ENCODE measurements at places on chromosomes 1 and 21. TPM values are rescaled to one million over a fixed set of nuclear protein-coding genes. Genes with fewer than 3 reads are reported as not detected.
A peak's percentile ranks its signal among the peaks of the same experiment; 100 is the strongest.

NPPB gene
- not detected for polyA plus RNA-seq

ATP1A2 gene
- 15.2 TPM for polyA plus RNA-seq

CD48 gene
- polyA plus RNA-seq, result 5.8 TPM

DNA sequence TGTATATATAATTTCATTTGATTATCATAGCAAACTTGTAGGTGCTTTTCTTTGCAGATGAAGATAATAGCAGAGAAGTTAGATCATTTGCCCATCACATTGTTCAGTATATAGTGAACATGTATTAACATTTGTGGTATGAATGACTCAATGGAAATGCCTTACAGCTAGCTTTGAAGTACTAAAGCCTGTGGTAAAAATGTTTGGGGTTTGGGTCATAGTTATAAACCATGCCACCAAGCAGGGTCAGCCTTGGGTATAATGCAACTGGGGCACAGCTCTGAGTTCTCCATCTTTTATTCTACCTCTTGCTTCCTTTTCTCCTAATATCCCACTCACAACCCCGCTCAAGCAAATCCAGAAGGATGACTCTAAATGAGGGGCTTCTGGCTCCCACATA lies 141.6 kb downstream of the KCNT2 start:
- no peak for DNase-seq

DNA sequence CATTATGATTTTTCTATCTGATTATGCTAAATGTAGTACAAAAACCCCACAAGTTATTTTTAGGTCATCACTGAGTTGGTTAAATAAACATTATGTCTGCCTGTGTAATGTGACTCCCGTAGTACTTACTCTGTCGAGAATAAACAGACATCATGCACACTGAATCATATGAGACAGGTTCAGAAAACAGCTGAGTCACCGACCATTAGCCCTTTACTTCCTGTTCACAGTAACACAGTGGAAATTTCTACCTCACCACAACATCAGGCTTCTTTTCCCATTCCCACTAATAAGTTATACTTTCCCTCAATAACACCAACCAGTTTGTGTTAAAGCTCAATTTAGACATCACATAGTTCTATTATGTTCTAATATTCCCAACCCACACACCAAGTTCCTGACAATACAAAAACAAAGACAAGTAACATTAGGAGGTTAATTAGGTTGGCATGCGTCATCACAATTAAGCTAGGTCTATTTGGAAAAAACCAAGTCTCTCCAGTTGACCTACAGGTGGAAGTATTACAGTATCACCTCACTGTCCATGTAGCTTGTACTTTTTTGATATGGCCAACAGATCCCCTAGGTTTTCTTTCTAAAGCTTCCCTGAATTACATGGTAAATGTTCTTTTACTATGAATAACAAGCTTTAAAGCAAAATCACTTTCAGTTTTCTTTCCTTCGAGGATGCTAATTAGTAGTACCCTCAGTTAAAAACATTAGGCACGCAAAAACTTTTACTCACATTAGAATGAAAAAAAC lies 154.2 kb downstream of the EIF4G3 start:
- DNase-seq, result peak; percentile 59

- no peak for DNase-seq
Measured at GRCh38 chr1:26278303-26278702, 1.6 kb upstream of the SH3BGRL3 start.

BEND5 gene
- 28.3 TPM for polyA plus RNA-seq

DNA sequence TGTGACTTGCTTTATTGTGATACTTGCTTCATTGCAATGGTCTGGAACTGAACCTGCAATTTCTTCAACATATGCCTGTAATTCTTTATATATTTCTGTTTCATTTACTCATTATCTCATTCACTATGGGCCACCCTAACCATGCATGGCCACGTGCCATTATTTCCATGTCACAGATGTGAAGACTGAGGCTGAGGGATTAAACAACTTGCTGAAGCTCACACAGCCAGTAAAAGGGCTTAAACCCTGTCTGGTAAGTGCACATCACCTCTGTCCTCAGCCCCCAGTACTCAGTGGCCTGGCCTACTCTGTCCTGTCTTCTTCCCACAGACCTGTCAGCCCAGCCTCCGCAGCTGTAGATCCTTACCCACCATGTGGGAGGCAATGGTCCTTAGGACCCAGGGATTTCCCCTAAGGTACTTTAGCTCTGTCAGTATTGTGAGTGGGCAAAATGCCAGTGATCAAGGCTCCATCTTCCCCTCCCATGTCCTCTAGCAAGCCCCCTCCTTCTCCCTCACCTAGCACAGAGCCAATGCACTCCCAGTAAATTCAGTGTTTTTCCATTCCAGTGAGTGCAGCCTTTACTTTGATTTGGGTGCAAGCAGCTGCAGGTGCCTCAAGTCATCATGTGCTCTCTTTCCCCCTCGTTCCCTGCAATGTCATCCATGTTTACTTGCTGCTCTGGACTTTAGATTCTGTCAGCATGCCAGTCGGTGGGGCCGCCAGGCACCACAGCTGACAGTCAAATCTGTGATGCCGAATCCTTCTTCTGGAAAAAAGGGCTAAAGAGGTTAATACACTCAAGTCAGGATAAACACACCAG lies 228.2 kb upstream of the PROX1 start:
- DNase-seq, result no peak

GRCh38 chr21:45959779-45960390 lies 21.7 kb upstream of the COL6A1 start:
- DNase-seq, result no peak

UTS2 gene
- 0.10 TPM for polyA plus RNA-seq

DNA sequence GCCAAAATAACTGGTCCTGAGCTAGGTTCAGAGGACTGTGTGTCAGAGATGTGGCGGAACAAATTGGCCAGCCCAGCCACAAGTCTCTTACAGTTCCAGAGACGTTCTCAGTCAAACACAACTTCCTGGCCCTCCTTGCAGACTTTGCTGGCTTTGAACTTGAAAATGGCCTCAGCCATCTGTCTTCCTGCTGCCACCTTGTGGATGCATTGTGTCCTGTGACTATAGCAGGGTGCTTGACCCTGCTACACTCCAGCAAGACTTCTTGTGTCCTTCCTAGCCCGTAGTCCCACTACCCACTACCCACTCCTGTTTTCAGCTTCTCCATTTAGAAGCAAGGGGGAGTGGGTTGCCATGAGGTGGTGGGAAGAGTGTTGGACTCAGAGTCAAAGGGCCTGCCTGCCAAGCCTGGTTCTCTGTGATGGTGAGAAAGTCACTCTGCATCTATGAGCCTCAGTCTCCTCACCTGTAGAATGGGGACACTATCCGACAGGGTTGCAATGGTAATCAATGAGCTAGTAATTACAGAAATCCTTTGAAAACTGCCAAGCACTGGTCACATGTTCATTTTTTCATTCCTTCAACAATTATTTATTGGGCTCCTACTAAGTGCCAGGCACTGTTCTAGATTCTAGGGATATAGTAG lies 109.9 kb downstream of the IGSF21 start:
- DNase-seq, result no peak

PLPP3 gene
- 129 TPM for polyA plus RNA-seq

GRCh38 chr1:73635021-73635420 lies 563.0 kb downstream of the LRRIQ3 start:
- no peak for DNase-seq

GRCh38 chr1:205270764-205271163 lies 43.0 kb downstream of the TMCC2 start:
- DNase-seq, result no peak

KANK4 gene
- 10.4 TPM for polyA plus RNA-seq

DNA sequence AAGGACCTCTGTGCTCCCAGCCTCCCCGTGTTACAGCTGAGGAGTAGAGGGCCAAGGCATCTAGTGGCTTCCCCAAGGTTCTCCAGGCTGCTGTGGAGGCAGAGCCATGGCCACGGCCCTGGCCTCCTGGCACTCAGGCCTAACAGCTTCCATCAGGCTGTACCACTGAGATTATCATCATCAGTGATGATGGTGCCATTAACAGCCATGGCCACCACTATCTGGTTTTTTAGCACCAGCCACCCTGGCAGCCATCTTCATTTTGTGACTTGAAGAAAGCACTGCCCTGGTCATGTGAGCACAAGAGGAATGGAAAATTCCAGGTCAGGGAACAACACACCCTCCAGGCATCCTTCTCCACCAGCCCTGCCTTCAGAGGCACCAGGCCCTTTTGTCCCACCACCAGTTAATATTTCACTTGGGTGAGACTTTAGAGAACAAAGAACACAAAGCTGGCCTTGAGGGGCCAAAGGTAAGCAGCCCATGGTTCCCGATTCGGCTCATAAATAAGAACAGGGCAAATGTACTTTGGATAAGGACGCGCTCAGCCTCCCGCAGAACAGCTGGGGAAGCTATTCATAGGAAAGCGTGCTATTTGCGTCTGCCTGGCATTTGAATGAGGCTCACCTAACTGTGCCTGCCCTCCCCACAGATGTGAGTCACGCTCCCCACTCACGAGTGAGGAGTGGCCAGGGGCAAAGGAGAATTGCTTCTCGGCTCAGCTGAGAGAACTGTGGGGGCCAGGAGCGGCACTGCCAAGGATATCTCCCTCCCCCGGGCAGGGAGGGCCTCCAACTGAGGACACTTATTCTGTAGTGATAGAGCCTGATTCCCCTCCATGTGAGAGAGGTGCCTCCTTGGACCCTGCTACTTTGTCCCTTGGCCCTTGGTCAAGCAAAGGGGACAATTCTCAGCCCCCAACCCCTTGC lies 95.6 kb downstream of the CD58 start:
- DNase-seq, result no peak

DNA sequence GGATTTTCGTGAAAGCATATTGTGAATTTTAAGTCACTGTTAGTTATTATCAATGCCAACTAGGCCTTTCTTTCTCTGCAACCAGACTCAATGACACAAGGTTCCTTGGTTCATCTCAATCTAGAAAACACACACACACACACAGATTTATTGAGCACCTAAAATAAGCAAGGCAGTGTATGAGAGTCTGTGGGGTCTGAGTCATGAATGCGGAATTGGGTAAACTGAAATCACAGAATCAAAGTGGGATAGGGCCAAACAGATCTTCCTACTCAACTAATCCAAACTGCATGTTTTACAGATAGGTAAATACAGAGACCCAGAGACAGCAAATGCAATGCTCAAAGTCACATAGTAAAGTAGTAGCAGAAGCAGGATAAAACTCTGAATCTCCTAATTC lies 48.5 kb upstream of the NRDC start:
- DNase-seq, result no peak

PRAMEF1 gene
- not detected for polyA plus RNA-seq

NCAM2 gene
- 2.8 TPM for polyA plus RNA-seq

DNA sequence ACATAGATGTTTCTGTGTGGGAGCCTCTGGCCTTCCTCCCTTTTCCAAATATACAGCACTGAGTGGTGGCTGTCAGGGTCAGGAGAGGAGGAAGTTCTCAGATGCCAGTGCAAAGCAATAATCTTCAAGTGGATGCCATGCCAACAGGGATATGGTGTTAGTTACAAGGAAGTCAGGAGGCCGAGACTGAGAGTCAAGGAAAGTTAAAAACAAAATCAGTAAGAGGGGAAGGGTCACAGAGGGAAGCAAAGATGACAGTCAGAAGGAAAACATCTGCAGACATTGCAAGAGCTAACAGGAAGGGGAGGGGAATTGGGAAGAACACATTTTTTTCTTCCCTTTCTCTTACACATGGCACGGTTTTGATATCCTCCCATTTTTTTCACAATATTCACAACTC lies 691.4 kb downstream of the ADGRL2 start:
- no peak for DNase-seq

FYB2 gene
- polyA plus RNA-seq, result 0.29 TPM

DNA sequence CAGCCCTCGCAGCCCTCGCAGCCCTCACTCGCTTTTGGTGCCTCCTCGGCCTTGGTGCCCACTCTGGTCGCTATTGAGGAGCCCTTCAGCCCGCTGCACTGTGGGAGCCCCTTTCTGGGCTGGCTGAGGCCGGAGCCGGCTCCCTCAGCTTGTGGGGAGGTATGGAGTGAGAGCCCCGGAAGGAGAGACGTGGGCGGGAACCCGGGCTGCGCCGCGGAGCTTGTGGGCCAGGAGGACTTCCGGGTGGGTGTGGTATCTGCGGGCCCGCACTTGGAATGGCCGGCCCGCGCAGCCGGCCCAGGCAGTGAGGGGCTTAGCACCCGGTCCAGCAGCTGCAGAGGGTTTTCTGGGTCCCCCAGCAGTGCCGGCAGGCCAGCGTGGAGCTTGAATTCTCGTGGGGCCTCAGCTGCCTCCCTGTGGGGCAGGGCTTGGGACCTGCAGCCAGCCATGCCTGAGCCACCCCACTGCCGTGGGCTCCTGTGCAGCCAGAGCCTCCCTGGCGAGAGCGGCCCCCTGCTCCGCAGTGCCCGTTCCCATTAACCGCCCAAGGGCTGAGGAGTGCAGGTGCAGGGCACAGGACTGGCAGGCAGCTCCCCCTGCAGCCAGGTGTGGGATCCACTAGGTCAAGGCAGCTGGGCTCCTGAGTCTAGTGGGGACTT lies 9.9 kb upstream of the CFHR2 start:
- DNase-seq, result no peak

LPGAT1 gene
- 14.8 TPM for polyA plus RNA-seq

OR6N2 gene
- polyA plus RNA-seq, result not detected

- no peak for DNase-seq
Measured at GRCh38 chr1:178693366-178693765, 31.7 kb upstream of the RALGPS2 start.

DNA sequence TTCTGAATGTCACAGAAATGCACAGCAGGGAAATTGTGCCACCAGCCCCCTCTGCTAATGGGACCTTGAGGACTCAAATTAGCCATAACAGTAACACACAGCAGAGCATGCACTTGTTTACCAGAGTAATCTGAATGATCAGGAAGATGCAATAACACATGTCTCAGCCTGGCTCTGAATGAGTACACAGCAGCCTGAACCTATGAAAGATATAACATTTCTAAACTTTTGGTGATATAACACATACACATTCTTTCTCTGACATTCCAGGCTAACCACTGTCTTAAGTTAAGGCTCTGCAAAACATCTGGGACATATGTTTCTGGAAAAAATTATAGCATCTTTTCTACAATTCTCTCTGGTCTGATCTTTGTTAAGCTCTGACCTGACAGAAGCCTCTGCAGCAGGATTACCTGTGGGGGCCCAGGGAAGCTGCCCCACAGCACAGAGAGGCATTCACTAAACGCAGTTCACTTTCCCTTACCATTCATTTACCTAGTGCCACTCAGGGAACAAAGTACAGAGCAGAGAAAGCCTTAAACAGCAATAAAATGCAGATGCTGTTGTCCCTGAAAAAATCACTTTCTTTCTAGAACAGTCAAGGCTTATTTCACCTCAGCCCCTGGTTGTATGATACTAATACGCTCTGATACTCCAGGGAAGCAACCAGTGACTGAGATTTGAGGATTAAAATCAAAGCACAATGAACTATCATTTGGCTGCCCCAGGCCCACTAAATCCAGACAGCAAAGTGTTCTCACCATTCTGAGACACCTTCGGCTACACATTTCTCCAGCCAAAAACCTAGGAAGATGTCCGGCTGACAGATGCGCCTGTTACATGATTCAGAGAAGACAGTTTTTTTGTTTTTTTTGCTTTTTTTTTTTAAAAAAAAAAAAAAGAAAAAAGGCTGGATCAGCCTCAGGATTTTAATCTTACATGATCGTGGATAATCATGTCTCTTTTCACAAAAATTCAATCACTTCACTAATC lies 54.0 kb upstream of the CNN3 start:
- no peak for DNase-seq

ZNF691 gene
- 21.0 TPM for polyA plus RNA-seq

GRCh38 chr1:74161497-74161896 lies 36.5 kb downstream of the LRRIQ3 start:
- DNase-seq, result no peak

GRCh38 chr1:24190983-24191461 lies 3.9 kb upstream of the IFNLR1 start:
- DNase-seq, result no peak

GRCh38 chr1:28246427-28246832 lies 10.5 kb downstream of the ATP5IF1 start:
- peak; percentile 75 for DNase-seq
